ENCODE measurements at places on chromosomes 2 and 18.

GRCh38 chr18:59551902-59552635 is 145.2 kb downstream of the CCBE1 start:
- DNase-seq = no peak

GRCh38 chr2:236859908-236860307 is 225.8 kb upstream of the COPS8 start:
- DNase-seq = no peak

DNA sequence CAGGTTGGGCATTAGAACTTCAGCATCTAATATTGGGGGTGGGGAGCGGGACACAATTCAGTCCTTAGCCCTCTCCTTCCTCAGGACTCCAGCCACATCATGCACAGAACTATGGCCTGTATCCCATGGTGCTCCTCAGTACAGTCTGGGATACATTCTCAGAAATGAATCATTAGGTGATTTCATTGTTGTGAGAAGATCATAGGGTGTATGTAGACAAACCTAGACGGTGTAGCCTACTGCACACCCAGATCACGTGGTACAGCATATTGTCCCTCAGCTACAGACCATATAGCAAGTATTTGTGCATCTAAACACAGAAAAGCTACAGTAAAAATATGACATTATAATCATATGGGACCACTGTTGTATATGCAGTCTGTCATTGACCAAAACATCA is 23.2 kb upstream of the IMP4 start:
- no peak for DNase-seq

- no peak for DNase-seq
Observed at GRCh38 chr2:107936433-107937359, 49.6 kb upstream of the SLC5A7 start.

DNA sequence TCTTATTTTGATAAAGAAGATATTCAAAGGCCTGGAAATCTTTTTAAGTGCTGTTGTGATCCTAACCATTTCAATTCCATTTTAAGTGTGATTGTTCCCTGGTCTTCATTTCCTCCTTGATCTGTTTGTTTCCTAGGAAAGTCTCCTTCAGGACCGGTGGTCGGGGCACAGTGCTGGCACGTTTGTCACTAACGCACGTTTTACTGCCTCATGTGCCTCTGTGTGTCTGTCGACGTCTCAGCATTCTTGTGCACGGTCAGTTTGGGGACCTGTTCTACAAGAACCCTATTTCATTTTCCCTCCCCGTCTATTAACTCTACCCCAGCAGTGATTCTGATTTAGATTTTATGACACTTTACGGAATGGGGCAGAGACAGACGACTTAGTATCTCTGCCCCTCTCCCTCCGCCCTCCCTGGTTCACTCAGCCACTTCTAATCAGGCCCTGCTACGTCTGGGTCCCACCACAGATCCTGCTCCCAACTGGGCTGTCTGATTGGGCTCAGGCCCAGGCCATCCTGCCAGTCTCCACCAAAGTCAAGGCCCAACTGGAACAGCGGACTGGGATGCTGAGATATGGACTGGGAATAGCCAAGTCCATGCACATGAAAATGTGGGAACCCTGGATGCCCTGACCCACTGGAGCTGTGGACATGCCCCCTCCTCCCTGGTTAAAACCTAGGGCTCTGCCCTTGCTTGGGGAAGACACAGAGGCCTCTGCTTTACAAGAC is 95.6 kb downstream of the TWIST2 start:
- DNase-seq = no peak

GRCh38 chr18:11955239-11956029 is 25.9 kb upstream of the IMPA2 start:
- no peak for DNase-seq

GRCh38 chr2:15943378-15944280 is 3.3 kb downstream of the MYCN start:
- no peak for DNase-seq

GRCh38 chr2:15073664-15074063 is 441.1 kb downstream of the LRATD1 start:
- no peak for DNase-seq

DNA sequence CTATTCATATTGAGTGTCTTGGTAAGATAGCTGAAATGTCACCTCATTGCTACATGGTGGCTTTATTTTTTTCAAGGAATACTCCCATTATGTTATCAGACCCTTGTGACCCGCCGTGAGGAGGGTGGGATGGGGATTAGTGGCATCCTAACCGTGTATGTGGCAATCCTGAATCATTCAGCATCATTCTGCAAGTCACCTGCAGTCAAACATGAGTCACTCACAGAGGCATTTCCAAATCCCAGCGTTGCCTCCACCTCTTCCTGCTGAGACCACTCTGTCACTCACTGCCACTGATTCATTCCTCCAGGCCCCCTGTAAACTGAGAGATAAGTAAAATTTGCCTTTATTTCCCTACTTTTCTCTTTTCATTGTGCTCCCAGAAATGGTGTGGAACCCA is 307.4 kb upstream of the KLHL29 start:
- no peak for DNase-seq

DNA sequence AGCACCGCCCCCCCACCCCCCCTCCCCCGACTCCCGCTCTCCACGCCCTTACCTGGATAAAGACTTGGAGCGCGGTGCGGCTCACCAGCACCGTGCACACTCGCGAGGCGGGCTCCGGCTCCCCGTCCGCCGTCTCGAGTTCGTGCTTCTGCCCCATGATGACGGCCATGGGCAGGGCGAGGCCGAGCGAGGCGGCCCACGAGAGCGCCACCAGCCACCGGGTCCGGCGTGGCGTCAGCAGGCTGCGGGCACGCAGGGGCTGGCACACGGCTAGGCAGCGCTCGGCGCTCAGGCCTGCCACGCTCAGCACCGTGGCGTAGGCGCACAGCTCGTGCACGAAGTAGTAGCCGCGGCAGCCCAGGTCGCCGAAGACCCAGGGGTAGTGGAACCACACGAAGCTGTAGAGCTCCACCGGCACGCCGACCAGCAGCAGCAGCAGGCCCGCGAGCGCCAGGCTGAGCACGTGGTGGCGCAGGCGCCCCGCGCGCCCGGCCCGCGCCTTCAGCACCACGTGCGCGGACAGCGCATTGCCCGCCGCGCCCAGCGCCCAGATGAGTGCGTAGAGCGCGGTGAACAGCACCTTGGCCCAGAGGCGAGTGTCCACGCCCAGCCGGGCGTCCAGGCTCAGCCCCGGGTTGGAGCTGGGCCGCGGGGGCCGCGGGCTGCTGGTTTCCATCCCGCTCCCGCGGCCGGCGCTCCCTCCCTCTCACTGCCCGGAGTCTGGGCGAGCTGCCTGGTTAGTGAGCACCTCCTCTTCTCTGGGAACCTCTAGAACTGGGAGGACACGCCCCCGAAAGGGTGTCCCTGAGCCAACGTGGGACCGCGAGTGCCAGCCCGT is at the start of gene NTSR2:
TSS of gene NTSR2 (minus strand) at position 742 of the 838 bp plus-strand sequence. CDS start at position 676, 66 bp downstream.
- peak; percentile 9 for DNase-seq

- DNase-seq = no peak
Observed at GRCh38 chr2:17822445-17823117, 6.3 kb downstream of the MSGN1 start.

GRCh38 chr2:228559774-228560415 is 378.4 kb upstream of the SPHKAP start:
- no peak for DNase-seq

GRCh38 chr18:28735731-28736130 is 558.8 kb upstream of the CDH2 start:
- no peak for DNase-seq

DNA sequence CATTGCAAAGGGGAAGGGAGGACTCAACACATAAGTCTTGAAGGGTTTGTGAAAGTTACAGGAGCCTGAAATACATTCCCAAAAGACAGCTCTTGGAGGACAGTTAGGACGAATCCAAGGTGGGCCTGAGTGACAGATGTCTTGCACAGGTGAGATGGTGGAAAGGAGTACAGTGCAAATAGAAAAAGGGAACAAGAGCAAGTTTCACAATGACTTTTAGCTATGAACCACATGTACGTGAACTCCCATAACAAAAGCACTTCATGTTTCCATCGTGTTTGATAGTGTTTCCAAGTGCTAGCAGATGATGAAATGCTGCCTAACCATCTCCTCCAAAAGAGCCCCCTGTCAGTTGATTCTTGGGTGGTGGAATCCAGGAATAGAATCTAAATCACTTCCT is 1.8 kb downstream of the IL18RAP start:
- DNase-seq = no peak

DNA sequence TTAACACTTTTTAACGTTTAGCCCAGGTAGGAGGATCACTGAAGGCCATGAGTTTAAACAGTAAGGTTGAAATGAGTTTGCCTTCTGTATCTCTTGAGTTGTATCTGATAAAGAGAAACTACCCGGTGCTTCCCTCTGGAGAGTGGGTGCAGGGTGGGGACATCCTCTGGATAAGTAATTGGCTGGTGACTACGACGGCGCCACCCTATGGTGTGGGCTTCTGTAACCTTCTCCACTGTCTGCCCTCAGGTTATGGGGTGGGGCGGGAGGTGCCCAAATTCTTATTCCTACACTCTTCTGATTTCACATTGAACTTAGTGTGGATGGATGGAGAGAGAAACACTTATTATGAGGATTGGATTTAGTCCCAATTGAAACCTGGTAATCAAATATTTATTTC is 68.8 kb downstream of the LDLRAD4 start:
- DNase-seq = no peak

DNA sequence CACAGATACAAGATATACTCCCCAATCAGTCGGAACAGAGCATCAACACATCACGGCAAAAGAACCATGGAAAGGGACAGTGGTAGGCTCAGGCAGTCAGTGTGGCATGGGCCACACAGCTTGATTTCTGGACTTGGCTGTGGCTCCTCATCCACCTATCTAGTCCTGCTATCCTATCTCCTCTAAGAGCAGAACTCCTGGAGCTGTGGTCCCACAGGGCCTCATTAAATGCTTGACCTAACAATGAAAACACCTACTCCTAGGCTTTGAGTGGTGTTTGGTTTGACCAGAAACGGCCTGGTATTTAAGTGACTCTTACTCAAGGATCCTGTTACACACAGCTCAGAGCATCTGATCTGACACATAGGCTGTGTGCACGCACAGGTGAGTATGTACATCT is 33.6 kb upstream of the SMAD2 start:
- no peak for DNase-seq

- DNase-seq = no peak
Observed at GRCh38 chr2:7363906-7364305, 446.7 kb downstream of the RNF144A start.

- peak; percentile 80 for DNase-seq
Observed at GRCh38 chr2:460861-461260, 173.0 kb upstream of the ALKAL2 start.

DNA sequence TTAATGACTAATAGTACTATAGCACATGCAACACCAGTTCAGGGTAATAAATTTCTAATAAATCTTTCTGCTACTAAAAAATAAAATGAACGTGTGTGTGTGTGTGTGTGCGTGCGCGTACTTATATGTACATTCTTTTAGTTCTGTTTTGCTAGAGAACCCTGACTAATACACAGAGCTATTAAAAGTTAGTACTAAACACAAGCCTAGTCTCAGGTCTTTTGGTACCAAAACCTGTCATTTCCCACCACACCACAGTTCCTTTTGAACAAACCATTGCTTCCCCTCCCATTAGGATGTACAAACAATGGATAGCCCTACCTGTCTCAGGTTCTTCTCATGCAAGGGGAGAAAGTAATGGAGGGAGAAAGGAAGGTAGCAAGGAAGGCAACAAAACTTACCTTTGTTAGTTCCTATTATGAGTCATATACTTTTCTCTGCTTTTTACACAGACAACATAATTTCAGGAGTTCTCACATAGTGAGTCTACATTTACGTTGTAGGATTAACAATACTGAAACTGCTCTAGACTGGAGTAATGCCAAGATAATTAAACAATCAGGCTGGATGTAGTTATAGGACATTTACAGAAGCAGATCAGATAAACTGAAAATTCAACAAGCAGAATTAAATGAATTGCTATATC is 427.2 kb downstream of the KCNJ3 start:
- DNase-seq = no peak

GRCh38 chr2:64841461-64841860 is 147.7 kb upstream of the SLC1A4 start:
- DNase-seq = no peak

DNA sequence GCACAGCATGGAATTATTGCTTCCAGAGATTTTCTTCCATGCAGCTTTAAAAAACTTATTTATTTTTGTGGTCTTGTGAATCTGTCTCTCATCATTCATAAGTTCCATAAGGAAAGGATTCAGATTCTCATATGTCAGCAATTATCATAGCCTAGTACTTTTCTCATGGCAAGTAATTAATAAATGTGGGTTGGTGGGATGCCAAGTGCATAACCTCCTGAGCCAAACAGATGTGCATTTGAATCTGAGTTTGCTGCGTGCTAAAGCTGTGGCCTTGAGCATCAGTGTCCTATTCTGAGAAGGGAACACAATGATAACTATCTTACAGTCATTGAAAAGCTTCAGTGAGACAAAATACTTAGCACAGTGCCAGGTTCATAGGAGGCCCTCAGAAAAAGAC is 331.9 kb downstream of the PDE11A start:
- DNase-seq = no peak

GRCh38 chr2:40448476-40449079 is 3.3 kb downstream of the SLC8A1 start:
- no peak for DNase-seq
